SJSA1 (cell line): ENCODE measurements at places on chromosomes 2 and 18. TPM values are rescaled to one million over a fixed set of nuclear protein-coding genes. Genes with fewer than 3 reads are reported as not detected.

DNA sequence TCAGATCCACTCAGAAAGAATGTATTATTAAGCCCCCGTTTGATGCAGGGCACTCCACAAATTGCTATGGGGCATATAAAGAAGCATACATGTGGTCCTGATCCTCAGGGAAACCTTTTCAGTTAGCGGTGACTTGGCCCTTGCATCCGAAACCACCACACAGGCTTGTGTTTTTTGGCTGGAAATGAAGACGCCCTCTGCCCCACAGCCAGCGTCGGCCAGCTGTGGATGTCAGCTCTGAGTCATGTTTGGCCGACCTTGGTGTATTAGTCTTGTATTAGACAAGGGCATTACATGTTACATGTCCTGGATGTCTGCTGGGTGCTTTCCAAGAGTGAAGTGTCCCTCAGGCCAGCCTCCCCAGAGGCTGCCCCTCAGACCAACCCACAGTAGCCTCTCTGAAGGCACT lies 107.6 kb upstream of the MAP3K20 start:
- H3K27ac ChIP-seq: no peak overlapping the region
- peaks cover 23% of the 10 kb centered on the region for H3K4me1 ChIP-seq
- H3K27me3 ChIP-seq: no peaks in the 10 kb centered on the region
- H3K36me3 ChIP-seq: no peaks in the 10 kb centered on the region
- DNase-seq: peak; percentile 56

GRCh38 chr2:149739171-149739882 lies 151.8 kb upstream of the MMADHC start:
- no peak for DNase-seq
- no peaks in the 10 kb centered on the region for H3K27me3 ChIP-seq
- no peaks in the 10 kb centered on the region for H3K36me3 ChIP-seq
- H3K4me1 ChIP-seq: peaks cover 77% of the 10 kb centered on the region
- no peak overlapping the region for H3K4me3 ChIP-seq

GRCh38 chr2:7060631-7061449 lies 143.6 kb downstream of the RNF144A start:
- H3K27me3 ChIP-seq: no peaks in the 10 kb centered on the region
- no peak overlapping the region for H3K27ac ChIP-seq
- H3K4me3 ChIP-seq: no peak overlapping the region
- no peak for DNase-seq
- H3K36me3 ChIP-seq: no peaks in the 10 kb centered on the region
- H3K4me1 ChIP-seq: no peaks in the 10 kb centered on the region

DNA sequence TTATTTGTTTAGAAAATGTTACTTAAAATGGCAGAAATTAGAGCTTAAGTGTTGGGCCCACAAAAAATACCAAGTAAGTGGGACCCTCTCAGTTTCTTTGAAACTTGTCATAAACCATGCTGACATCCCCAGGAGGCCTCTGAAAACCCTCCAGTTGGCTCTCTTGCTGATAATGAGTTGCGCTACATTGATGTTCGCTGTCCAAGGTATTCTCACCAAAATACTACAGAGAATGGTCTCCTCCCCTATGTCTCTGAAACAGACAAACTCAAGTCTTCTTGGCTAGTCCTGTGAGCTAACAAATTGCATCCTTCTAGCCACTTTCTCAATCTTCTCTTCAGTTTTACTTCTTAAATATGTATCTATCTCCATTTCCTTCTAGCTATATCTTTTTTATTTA lies 669.4 kb downstream of the IRS1 start:
- no peak overlapping the region for H3K27ac ChIP-seq
- no peaks in the 10 kb centered on the region for H3K4me1 ChIP-seq
- no peak overlapping the region for H3K4me3 ChIP-seq
- no peaks in the 10 kb centered on the region for H3K27me3 ChIP-seq
- no peaks in the 10 kb centered on the region for H3K36me3 ChIP-seq

GRCh38 chr2:111930875-111931274 lies 32.5 kb downstream of the MERTK start:
- no peak overlapping the region for H3K27ac ChIP-seq
- H3K27me3 ChIP-seq: no peaks in the 10 kb centered on the region
- no peaks in the 10 kb centered on the region for H3K36me3 ChIP-seq
- H3K4me1 ChIP-seq: no peaks in the 10 kb centered on the region
- no peak for DNase-seq

DNA sequence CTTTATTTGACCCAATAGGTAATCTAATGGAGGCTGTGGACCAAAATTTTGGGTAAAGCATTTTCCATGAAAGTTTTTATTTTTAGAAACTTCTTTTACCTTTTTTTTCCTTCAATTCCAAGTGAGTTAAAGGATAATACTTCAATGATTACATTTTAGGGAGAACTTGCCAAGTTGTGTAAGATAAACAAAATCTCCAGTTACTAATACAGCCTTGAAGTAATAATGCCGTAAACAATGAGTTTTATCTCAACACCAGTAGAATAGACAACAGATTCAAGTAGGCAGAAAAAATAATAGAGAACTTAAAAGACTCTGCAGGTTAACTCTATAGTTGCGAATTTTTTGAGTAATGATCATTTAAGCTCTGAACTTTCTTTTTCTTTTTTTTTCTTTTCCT lies 807.4 kb downstream of the CNTNAP5 start:
- H3K27ac ChIP-seq: no peak overlapping the region
- DNase-seq: no peak
- no peaks in the 10 kb centered on the region for H3K4me1 ChIP-seq
- no peaks in the 10 kb centered on the region for H3K36me3 ChIP-seq
- no peak overlapping the region for H3K4me3 ChIP-seq

DNA sequence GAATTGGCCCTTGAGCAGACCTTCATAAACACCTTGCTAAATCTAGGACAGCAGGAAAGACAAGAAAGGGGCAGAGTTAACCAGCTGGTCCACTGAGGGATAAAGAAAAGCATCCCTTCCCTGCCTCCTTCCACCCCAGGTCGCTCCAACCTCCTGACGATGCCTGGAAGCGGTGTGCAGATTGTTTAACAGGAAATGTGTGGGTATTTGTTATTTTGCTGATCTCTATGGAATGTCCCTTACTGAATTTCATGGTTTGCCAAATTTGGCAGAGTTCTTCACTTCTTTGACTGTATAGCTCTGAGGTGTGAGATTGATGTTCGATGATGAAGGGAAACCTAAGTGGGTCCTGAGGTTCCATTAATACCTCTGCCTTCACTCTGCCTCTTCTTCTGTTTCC lies 72.9 kb downstream of the MAP3K20 start:
- peaks cover 3% of the 10 kb centered on the region; the same call in 1 of the 2 replicates for H3K36me3 ChIP-seq
- H3K4me1 ChIP-seq: peaks cover 54% of the 10 kb centered on the region
- DNase-seq: no peak
- H3K27me3 ChIP-seq: no peaks in the 10 kb centered on the region

- H3K36me3 ChIP-seq: peaks cover 100% of the 10 kb centered on the region
- peaks cover 9% of the 10 kb centered on the region for H3K4me1 ChIP-seq
- H3K4me3 ChIP-seq: no peak overlapping the region
- no peak overlapping the region for H3K27ac ChIP-seq
- DNase-seq: no peak
Observed at GRCh38 chr2:216119986-216120385, 10.8 kb downstream of the XRCC5 start.

GRCh38 chr2:131588152-131588873 lies 60.6 kb downstream of the CCDC74A start:
- H3K27me3 ChIP-seq: peaks cover 13% of the 10 kb centered on the region
- H3K36me3 ChIP-seq: no peaks in the 10 kb centered on the region
- H3K27ac ChIP-seq: no peak overlapping the region
- no peaks in the 10 kb centered on the region for H3K4me1 ChIP-seq
- no peak for DNase-seq

DNA sequence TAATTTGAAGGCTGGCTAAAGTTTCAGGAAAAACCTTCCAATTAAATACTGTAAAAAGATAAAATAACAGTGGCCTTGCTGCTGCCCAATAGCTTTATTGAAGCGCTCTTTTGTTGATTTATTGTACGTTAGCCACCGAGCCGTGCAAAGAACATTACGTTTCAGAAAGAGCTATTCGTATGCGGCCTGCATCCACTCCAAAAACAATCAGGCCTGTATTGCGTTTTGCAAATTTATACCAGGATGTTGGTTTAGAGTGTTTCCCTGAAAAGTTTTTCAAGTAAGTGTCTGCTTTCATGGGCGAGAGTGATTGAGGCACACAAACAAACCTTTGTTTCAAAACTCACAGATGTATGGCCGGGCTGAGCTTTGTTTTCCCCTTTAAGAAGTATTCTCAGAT lies 257.2 kb upstream of the SALL3 start:
- no peaks in the 10 kb centered on the region for H3K36me3 ChIP-seq
- H3K4me3 ChIP-seq: no peak overlapping the region
- H3K27ac ChIP-seq: no peak overlapping the region
- DNase-seq: no peak

DNA sequence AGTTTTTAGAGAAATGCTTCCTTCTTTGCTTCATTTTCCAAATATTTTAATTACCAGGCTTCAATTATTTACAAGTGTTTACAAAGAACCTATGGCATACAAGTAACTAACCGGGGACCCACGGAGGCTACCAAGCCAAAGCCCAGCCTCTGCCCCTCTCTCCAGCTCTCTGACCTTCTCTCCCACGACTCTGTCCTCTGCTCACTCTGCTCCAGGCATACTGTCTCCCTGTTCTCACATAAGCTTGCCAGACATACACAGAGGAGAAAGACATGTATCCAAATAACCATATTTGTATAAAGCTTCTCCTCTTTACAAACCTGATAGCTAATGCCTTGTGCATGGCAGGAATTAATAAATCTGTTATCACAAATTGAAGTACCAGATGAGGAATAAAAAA lies 141.3 kb downstream of the ZNF521 start:
- no peak overlapping the region for H3K4me3 ChIP-seq
- H3K36me3 ChIP-seq: no peaks in the 10 kb centered on the region
- DNase-seq: no peak

GRCh38 chr18:26307161-26307773 lies 81.0 kb downstream of the TAF4B start:
- peak; percentile 16 for DNase-seq
- no peak overlapping the region for H3K4me3 ChIP-seq
- H3K27me3 ChIP-seq: no peaks in the 10 kb centered on the region
- no peaks in the 10 kb centered on the region for H3K36me3 ChIP-seq
- H3K27ac ChIP-seq: no peak overlapping the region
- no peaks in the 10 kb centered on the region for H3K4me1 ChIP-seq

DNA sequence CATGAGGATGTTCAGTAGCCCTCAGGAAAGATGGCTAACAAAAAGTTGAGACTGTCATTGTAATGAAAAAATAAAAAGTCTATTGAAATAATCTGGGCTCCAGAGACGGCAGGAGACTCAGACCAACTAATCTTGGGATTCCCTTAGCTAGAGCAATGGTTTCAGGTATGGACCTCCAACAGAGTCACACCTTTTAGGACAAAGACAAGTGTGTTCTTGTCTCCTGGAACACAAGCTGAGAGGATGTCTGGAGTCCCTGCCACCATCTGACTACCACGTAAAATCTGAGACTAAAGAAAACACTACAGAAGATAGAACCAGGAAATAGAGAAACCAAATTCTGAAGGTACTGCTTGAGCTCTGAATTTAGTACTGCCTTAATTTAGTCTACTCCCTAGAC lies 103.3 kb upstream of the RBBP8 start:
- H3K27ac ChIP-seq: no peak overlapping the region
- no peak overlapping the region for H3K4me3 ChIP-seq
- DNase-seq: no peak
- H3K36me3 ChIP-seq: no peaks in the 10 kb centered on the region
- peaks cover 4% of the 10 kb centered on the region; the same call in 1 of the 2 replicates for H3K4me1 ChIP-seq
- peaks cover under 1% of the 10 kb centered on the region; the same call in 1 of the 2 replicates for H3K27me3 ChIP-seq

DNA sequence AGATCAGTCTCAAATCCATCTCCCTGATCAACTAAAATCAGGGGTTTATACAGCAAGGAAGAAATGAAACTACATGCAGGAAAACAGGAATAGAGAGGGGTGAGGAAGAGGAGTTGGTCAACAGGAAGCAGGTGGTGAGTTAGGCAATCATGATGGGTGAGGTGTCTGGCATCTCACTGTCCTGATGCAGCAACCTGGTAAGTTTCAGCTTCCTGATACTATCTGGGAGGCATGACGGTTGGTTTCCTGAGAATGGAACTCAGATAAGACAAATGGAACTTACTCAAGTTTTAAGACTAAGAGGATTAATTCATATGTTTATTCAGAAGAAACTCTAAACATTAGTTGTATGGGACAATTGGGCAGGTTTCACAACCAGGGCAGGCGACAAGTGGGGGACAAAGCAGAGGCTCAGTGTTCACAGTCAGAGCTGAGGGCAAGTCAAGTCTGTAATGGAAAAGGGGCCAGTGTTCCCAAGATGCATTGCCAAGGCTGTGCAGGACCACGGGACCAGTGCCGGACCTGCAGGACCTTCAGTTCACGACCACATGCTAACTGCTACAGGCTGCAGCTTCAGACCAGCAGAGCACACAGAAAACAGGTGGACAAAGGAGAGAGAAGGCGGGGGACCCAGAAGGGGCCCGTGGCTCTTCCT lies 17.7 kb upstream of the GALM start:
- no peaks in the 10 kb centered on the region for H3K27me3 ChIP-seq
- H3K27ac ChIP-seq: no peak overlapping the region
- no peaks in the 10 kb centered on the region for H3K36me3 ChIP-seq

GRCh38 chr2:133197156-133197555 lies 371.1 kb downstream of the NCKAP5 start:
- H3K36me3 ChIP-seq: no peaks in the 10 kb centered on the region
- peaks cover 32% of the 10 kb centered on the region for H3K4me1 ChIP-seq
- no peaks in the 10 kb centered on the region for H3K27me3 ChIP-seq
- no peak for DNase-seq

- H3K4me1 ChIP-seq: no peaks in the 10 kb centered on the region
- no peak for DNase-seq
- H3K27ac ChIP-seq: no peak overlapping the region
- no peaks in the 10 kb centered on the region for H3K36me3 ChIP-seq
- H3K27me3 ChIP-seq: no peaks in the 10 kb centered on the region
- H3K4me3 ChIP-seq: no peak overlapping the region
Observed at GRCh38 chr2:226934546-226935201, 98.8 kb downstream of the RHBDD1 start.

CRYGC gene
- total RNA-seq: not detected in 2 replicates

RNF152 gene
- total RNA-seq: 15.0 and 18.0 TPM in 2 replicates

GNAL gene
- 1.9 and 5.5 TPM in 2 replicates for total RNA-seq

HOXD12 gene
- 0.13 TPM in 1 of 2 replicates, not detected in the other for total RNA-seq

DPP10 gene
- not detected in 2 replicates for total RNA-seq
